ENCODE measurements at places on chromosomes 2 and 18.

DNA sequence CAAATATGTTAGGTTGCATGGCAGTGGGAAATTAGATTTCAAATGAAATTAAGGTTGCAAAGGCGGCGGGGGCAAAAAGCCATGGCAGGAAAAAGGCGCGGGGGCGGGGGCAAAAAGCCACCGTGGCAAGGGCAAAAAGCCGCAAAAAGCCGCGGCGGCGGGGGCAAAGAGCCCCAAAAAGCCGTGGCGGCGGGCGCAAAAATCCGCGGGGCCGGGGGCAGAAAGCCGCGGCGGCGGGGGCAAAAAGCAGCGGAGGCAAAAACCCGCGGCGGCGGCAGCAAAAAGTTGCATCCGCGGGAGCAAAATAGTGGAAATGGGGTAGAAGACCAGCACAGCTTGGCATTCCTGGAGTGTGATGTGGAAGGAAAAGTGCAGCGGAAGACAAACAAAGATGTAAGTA is 417.1 kb downstream of the ANKRD30B start:
- no peak overlapping the region for H3K4me3 ChIP-seq
- no peak overlapping the region for H3K27ac ChIP-seq
- no peak for DNase-seq
- H3K4me1 ChIP-seq = no peaks in the 10 kb centered on the region
- no peaks in the 10 kb centered on the region for H3K27me3 ChIP-seq
- no peaks in the 10 kb centered on the region for H3K36me3 ChIP-seq

DNA sequence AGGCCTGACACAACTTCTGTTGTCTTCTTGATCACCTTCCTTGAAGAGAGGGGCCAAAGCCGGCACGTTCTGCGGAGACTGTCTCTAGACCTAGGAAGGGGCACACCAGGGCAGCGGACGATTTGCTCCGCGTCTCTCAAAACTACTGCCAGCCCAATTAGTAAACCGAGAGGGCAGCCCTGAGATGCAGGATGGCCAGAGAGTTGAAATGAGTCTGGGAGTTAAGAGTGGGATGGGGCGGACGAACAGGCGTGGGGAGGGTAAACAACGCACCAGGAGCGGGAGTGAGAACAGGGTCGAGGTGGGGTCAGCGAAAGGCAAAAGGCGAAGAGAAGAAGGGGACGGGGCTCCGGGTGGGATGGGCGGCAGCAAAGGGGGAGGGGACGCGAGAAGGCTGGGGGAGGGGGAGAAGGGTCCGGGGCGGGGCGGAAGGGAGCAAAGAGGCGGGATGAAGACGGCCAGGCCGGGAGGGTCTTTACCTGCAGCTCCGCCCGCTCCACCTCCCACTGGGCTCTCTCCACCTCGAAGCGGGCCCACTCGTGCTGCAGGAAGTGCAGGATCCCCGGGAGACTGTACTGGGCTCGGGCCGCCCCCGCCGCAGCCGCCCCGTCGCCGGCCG is 476 bp downstream of the STRN start:
- DNase-seq = no peak
- H3K36me3 ChIP-seq = peaks cover 4% of the 10 kb centered on the region
- peak overlapping the region; percentile 79 for H3K27ac ChIP-seq
- peak overlapping the region; percentile 83 for H3K4me3 ChIP-seq

DNA sequence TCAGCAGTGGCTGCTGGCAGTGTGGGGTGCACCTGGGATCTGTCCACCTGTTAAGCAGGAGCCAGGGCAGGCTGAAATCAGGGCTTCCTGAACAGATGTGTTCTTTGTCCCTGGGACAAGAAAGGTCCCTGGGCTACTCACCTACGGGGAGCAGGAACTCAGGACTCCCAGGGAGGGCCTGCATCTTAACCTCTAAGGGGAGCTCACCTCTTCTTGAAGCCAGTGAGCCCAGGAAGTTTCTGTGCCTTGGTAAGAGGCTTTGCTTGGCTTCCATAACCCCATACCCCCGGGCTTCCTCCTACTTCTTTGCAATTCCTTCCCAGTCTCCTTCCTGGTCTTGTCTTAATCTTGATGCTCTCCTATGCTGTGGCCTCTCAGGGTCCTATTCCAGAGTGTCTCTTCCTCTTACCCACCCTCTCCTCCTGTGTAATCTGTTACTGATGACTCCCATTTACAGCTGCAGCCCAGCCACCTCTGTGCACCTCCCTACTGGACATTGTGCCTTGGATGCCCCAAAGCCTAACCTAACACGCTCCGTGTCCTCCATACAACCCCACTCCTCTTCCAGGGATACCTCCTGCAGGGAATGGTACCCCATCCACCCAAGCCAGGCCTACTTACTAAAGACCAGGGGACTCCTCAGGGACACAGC is 55.7 kb upstream of the MAPRE3 start:
- no peak overlapping the region for H3K27ac ChIP-seq
- H3K27me3 ChIP-seq = peaks cover 3% of the 10 kb centered on the region
- H3K36me3 ChIP-seq = no peaks in the 10 kb centered on the region
- no peak for DNase-seq
- H3K4me1 ChIP-seq = no peaks in the 10 kb centered on the region

DNA sequence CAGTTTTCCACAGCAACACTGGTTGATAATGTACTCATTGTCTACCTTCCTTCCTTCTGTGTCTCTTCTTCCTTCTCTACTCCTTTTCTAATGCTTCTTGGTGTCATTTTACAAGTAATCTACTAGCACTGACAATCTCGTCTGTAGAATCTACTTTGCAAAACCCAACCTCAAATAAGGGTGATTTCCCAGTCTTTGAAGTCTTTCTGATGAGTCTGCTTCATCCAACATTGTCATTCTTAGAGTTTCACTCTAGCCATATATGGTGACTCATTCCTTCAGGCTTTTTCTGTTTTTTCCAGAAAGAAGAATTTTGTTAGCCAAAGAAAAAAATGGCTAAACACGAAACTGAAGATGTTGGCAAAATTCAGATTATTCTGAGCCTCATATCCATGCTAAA is 288.7 kb downstream of the MBD2 start:
- no peak overlapping the region for H3K27ac ChIP-seq
- H3K4me1 ChIP-seq = no peaks in the 10 kb centered on the region
- no peaks in the 10 kb centered on the region for H3K36me3 ChIP-seq
- DNase-seq = no peak
- no peaks in the 10 kb centered on the region for H3K27me3 ChIP-seq

GRCh38 chr18:40670668-40671375 is 1284.2 kb upstream of the PIK3C3 start:
- DNase-seq = no peak
- H3K4me3 ChIP-seq = no peak overlapping the region

- DNase-seq = no peak
- H3K4me1 ChIP-seq = no peaks in the 10 kb centered on the region
- H3K4me3 ChIP-seq = no peak overlapping the region
- H3K27me3 ChIP-seq = no peaks in the 10 kb centered on the region
These were observed 1186.8 kb upstream of the CELF4 start for GRCh38 chr18:38752430-38752829.
